ENCODE measurements at places on chromosomes 3 and 15. TPM values are rescaled to one million over a fixed set of nuclear protein-coding genes. Genes with fewer than 3 reads are reported as not detected.

- peak; percentile 26 for DNase-seq
- H3K4me3 ChIP-seq, result no peak overlapping the region
- no peaks in the 10 kb centered on the region for H3K27me3 ChIP-seq
- peak overlapping the region; percentile 61 for H3K27ac ChIP-seq
These were observed 179.0 kb downstream of the P3H2 start for GRCh38 chr3:189941679-189942078.

GRCh38 chr3:101827211-101828174, 21.8 kb upstream of the NFKBIZ start:
- H3K4me1 ChIP-seq, result peaks cover 5% of the 10 kb centered on the region
- no peaks in the 10 kb centered on the region for H3K27me3 ChIP-seq
- DNase-seq, result peak; percentile 80
- peak overlapping the region; percentile 88 for H3K27ac ChIP-seq
- no peaks in the 10 kb centered on the region for H3K36me3 ChIP-seq
- peak overlapping the region; percentile 41 for H3K4me3 ChIP-seq

GRCh38 chr3:36124118-36124796, 256.0 kb upstream of the STAC start:
- no peaks in the 10 kb centered on the region for H3K27me3 ChIP-seq
- no peaks in the 10 kb centered on the region for H3K4me1 ChIP-seq
- no peaks in the 10 kb centered on the region for H3K36me3 ChIP-seq
- no peak overlapping the region for H3K4me3 ChIP-seq
- DNase-seq, result peak; percentile 64
- H3K27ac ChIP-seq, result no peak overlapping the region

DNA sequence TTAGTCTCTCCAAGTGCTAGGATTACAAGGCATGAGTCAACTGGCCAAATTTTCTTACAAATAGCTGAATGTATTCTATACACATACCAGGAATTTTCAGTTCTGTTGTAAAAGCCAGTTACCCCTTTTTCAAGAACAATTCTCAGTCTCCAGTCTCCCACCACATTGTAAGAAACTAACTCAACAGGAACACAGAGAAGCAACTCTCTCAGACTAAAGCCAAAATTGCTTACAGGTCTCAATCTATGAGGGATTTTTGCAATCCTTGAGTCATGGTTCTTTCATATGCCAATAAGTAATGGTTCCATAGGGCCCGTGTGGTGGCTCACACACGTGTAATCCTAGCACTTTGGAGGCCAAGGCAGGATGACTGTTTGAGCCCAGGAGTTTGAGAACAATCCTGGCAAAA, 8.5 kb downstream of the IP6K2 start:
- no peak overlapping the region for H3K4me3 ChIP-seq
- no peak for DNase-seq
- H3K27ac ChIP-seq, result no peak overlapping the region
- no peaks in the 10 kb centered on the region for H3K27me3 ChIP-seq
- no peaks in the 10 kb centered on the region for H3K4me1 ChIP-seq
- H3K36me3 ChIP-seq, result peaks cover 5% of the 10 kb centered on the region

- H3K27me3 ChIP-seq, result no peaks in the 10 kb centered on the region
- no peak overlapping the region for H3K27ac ChIP-seq
- no peaks in the 10 kb centered on the region for H3K4me1 ChIP-seq
- no peak overlapping the region for H3K4me3 ChIP-seq
- no peak for DNase-seq
These were observed 13.1 kb upstream of the NR1I2 start for GRCh38 chr3:119768668-119769393.

TRPM1 gene
- total RNA-seq, result not detected

PLIN1 gene
- total RNA-seq, result not detected

Data from Caco-2 (cell line).